A549 treated with ZK216348 at 1 μM for 4 hours (cell line): ENCODE measurements at places on chromosomes 5 and 9. TPM values are rescaled to one million over a fixed set of nuclear protein-coding genes. Genes with fewer than 3 reads are reported as not detected.

The PCDHGA2 gene
- total RNA-seq, result 0.37 to 0.79 TPM (median 0.54 TPM) in 5 replicates

The DOCK8 gene
- 0.23 to 1.0 TPM (median 0.40 TPM) in 5 replicates for total RNA-seq

The IRX4 gene
- 0.37 to 0.59 TPM (median 0.46 TPM) in 4 of 5 replicates, not detected in the other for total RNA-seq

The PTTG1 gene
- 181 to 280 TPM (median 199 TPM) in 5 replicates for total RNA-seq

The MYO10 gene
- total RNA-seq, result 40.3 to 53.4 TPM (median 43.2 TPM) in 5 replicates

The CDH9 gene
- not detected in 5 replicates for total RNA-seq

The CCDC152 gene
- not detected in 5 replicates for total RNA-seq
